ENCODE measurements at places on chromosomes 3 and 15.

- DNase-seq, result no peak
Observed at GRCh38 chr15:95659656-95660055, 670.8 kb upstream of the NR2F2 start.

- no peak for DNase-seq
Observed at GRCh38 chr15:93771196-93772030, 459.9 kb upstream of the MCTP2 start.

DNA sequence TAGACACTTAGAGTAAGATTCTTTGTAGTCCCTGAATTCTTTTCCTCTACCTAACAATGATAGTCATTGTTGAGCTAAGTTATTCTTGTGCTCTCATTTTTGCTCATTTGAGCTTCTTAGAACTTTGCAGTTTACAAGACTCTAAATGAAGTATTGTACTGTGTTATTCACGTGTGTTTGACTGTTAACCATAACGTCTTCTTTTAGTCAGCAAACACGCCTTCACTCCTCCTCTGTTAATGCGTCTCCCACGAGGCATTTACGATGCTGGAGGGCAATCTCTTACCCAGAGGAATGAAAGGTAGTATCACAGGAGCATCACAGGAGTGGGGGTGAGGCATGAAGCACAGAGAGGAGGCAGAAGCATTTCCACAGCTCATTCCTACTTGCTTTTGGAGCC is 14.8 kb upstream of the P2RY14 start:
- no peak for DNase-seq

DNA sequence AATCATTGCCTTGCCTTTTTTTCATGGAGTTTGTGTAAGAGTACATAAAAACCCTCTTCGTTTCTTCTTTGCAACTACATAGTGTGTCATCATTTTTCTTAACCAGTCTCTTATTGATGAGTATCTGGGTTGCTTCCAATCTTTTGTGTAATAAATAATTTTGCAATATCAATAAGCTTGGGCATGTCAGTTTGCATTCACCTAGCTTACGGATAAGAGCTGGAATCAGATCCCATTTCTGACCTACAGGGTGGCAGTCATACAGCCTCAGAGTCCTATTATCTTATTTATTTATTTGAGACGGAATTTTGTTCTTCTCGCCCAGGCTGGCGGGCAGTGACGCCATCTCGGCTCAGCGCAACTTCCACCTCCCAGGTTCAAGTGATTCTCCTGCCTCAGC is 18.3 kb downstream of the ANP32A start:
- DNase-seq, result no peak

DNA sequence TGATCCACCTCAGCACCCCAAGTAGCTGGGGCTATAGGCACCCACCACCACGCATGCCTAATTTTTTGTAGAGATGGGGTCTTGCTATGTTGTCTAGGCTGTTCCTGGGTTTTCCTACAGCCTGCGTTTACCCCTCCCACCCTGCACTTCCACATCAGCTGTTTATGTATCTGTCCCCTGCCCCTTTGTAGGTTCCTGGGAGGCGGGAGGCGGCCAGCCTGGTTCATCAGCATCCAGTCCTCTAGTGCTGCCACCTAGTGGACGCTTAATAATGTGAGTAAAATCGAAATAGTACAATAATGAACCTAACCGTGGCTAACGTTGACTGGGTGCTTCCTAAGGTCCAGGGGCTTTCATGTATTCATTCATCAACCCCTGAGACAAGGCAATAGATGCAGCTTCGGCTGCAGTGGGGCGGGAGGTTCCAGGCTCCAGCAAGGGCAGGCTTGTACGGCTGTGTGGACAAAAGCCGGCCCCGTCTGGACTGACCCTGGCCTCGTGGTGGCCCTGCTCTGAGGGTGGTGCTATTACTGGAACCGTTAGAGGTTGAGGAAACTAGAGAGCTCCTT is 1.2 kb upstream of the LCTL start:
- peak; percentile 77 for DNase-seq

DNA sequence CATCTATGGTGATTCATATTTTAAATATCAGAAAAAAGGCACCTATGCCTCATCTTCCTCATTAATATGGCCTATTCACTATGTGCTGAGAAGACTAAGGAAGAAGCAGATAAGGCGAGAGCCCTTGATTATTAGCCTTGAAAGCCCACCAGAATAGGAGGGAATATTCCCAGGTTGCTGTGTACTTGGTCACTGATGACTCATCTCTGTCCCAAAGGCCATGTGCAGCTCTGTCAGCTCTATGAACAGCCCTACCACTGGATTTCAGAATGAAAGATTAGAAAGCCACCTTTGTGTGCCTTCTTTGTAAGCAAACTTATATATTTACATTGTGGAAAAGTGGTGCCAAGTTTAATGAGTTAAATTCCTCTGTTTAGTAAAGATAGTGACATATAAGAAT is 211.5 kb downstream of the NFKBIZ start:
- DNase-seq, result peak; percentile 27

All from GM20000 (cell line).